ENCODE measurements at places on chromosomes 5 and 9.
A peak's percentile ranks its signal among the peaks of the same experiment; 100 is the strongest.

- DNase-seq, result no peak
Measured at GRCh38 chr9:114626415-114627020, 15.4 kb downstream of the TMEM268 start.

- no peak for DNase-seq
Measured at GRCh38 chr5:11611011-11611410, 293.2 kb downstream of the CTNND2 start.

DNA sequence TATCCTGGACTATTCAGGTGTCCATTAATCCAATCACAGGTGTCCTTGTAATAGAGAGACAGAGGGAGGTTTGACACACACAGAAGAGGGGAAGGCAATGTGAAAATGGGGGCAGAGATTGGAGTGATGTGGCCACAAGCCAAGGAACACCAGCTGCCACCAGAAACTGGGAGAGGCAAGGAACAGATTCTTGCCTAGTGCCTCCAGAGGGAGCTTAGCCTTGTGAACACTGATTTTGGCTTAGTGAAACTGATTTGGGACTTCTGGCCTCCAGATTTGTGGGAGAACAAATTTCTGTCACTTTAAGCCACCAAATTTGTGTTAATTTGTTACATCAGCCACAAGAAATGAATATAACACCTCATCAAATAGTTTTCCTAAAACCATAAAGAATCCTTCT, 416.2 kb downstream of the ENC1 start:
- DNase-seq, result no peak

DNA sequence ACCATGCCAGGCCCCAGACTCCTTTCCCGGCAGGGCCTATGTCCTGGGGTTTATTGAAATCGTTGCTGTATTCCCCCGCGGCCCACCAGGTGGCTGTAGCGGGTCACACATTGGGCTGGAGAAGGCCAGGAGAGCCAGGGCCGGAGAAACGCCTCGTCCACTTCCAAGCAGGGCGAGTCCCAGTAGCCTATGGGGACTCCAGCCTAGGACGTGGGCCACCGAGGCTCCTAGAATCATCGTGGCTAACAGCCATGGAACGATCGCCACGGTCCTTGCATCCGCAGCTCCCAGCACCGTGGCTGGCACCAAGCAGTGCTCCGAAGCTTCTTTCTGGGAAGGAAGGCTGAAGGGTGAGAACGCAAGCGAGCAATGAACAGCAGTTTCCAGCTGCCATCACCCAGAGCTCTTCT, 87.7 kb downstream of the ENTREP1 start:
- peak; percentile 45 for DNase-seq

DNA sequence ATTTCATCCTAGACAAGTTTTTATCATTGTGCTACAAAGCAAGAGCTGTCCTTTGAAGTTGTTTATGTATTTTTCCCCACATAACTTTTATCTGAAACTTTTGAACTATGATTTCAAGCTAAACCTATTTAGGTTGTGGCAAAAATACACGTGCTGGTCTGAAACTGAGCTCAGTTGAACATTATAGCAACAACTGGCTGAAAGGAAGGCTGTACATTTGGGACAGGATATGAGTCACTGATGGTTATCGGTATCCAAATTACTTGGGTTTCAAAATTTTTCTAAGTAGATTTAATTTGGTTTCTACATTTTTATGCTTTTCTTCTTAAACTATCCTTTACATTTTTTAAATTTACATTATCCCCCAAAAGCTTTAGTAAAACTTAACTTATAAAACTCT, 627.3 kb upstream of the NUDT12 start:
- DNase-seq, result no peak

- peak; percentile 87 for DNase-seq
Measured at GRCh38 chr9:125407974-125408900, 146.6 kb downstream of the GAPVD1 start.

GRCh38 chr9:130860458-130861316, 25.6 kb downstream of the ABL1 start:
- peak; percentile 73 for DNase-seq

GRCh38 chr5:112475747-112476365, 56.8 kb upstream of the EPB41L4A start:
- no peak for DNase-seq

DNA sequence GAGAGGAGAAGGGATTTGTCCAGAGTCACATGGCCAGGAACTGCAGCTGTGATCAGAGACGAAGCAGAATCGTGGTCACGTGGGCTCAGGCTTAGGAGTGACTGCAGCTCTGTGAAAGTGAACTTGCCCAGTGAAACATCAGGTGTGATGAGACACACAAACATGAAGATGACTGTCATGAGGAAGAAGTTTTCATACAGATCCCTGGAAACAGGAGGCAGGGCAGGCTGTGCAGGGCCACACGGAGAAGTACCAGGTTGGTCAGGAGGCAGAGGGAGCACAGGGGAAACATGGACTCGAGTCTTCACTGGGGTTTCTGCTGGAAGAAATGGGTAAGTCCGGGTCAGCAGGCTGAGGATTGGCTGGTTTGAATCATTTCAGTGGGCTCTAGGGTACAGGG, 64.1 kb downstream of the BARX1 start:
- no peak for DNase-seq

GRCh38 chr5:67998709-67999261, 216.8 kb upstream of the PIK3R1 start:
- DNase-seq, result peak; percentile 79

- DNase-seq, result peak; percentile 67
Measured at GRCh38 chr9:69035438-69036308, at the start of gene FXN. Gene FXN, plus strand, starts transcription at chr9:69035752. Its CDS starts 31 bp downstream, at chr9:69035783.

DNA sequence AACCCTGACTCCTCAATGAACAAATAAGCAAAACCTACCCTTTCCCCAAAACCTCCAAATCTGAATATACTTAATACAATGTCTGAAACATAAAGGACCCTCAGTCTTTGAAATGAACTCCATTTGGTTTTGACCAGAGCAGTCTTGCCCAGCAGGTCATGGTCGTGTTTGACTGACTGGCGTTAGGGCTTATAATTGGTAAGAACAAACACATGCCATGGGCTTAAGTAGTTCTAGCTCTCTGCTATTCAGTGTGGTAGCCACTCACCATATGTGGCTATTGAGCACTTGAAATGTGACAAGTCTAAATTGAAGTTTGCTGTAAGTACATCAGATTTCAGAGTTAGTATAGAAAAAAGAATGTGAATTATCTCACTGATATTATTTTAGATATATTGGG, 42.1 kb downstream of the LRRTM2 start:
- DNase-seq, result no peak

DNA sequence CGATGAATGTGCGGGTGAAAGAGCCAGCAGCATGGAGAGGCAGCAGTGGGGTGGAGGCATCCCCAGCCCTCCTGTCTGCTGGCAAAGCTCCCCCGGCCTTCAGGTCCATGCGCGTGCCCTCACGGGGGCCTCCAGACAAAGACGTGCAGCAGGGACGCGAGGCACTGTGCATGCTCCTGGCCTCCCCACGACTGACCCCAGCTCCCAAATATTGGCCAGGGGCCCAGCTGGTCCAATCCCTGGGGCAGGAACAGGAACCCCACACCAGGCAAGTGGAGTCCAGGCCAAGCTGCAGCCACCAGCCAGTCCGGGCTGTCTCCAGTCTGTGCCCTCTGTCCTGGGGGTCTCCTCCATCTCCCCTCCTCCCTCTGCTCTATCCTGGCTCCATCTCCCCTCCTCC, 33.5 kb upstream of the LRRC14B start:
- no peak for DNase-seq

DNA sequence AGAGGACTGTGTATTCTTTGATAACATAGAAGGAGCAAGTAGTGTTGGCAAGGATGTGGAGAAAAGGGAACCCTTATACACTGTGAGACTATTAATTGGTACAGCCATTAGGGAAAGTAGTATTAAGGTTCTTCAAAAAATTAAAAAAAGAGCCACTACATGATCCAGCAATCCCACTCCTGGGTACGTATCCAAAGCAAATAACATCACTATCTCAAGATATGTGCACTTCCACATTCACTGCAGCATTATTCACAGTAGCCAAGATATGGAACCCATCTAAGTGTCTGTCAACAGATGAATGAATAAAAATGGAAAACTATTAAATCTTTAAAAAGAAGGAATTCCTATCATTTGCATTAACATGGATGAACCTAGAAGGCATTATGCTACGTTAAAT, 693.2 kb upstream of the RIOK2 start:
- DNase-seq, result no peak

- no peak for DNase-seq
Measured at GRCh38 chr5:142295084-142295758, 29.6 kb downstream of the SPRY4 start.

DNA sequence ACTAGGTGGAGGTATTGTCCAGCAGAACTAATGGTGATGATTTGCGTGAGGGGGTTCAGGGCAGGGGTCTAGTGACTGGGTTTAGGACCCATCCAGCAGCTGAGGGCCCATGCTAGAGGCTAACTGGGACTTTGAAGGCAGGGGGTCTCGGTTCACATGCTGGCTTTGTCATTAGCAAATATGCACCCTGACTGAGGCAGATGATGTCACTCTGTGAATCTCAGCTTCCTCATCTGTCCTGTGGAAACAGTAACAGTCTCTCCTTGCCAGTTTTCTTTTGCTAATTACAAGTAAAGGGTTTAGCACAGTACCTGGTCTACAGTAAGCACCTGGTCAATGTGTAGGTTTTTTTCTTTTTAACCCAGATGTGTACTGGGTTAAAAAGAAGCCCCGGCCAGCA, 5.2 kb downstream of the SH2D3C start:
- no peak for DNase-seq

DNA sequence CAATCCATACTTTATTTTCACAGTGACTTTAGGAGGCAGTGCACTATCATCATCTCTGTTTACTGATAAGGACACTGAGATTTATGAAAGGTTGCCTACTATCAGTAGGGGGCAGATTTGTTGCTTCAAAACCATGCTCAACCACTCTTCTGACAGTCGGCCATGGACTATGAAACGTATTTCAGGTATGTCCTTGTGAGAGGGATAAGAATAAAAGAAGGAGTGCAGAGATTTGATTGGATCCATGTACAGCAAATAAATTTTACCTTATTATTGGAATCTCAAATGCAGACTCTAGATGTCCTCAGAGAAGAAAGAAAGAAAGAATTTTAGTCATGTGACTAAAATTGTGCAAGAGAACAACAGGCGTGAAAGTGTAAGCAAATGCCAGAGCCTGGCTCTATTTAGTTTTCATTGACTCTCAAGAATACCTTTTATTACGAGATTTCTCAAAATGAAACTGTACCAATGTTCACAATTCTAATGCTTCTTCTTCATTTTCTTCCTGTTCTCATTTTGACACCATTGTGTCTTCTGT, 296.6 kb upstream of the RASA1 start:
- DNase-seq, result no peak

DNA sequence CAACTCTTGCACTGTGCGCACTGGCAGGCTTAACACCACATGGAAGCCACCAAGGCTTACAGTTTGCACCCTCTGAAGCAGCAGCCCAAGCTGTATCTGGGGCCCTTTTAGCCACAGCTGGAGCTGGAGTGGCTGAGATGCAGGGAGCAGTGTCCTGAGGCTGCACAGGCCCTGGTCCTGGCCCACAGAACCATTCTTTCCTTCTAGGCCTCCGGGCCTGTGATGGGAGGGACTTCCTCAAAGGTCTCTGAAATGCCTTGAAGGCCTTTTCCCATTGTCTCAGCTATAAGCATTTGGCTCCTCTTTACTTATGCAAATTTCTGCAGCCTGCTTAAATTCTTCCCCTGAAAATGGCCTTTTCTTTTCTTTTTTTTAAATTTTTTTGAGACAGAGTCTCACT, 104.4 kb upstream of the CPLX2 start:
- no peak for DNase-seq

DNA sequence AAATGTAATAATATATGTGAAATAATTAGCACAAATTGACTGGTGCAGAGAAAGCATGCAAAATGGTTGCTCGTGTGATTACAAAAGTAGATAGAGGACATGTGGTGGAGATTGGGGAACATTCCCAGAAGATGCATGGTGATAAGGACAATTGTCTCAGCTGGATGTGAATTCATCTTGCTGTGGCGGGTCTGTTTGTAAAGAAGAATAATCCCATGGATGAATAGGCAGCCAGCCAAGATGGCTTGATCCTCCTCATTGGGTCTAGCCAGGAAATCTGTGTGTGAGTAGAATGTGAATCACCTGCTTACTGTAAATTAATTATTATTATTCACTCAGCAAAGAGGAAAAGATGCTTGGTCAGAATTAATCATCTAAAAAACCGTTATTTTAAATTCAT, 12.6 kb upstream of the DPYSL3 start:
- DNase-seq, result no peak
